ENCODE measurements at places on chromosomes 1 and 21. TPM values are rescaled to one million over a fixed set of nuclear protein-coding genes. Genes with fewer than 3 reads are reported as not detected.

The SPRR4 gene
- total RNA-seq, result not detected

DNA sequence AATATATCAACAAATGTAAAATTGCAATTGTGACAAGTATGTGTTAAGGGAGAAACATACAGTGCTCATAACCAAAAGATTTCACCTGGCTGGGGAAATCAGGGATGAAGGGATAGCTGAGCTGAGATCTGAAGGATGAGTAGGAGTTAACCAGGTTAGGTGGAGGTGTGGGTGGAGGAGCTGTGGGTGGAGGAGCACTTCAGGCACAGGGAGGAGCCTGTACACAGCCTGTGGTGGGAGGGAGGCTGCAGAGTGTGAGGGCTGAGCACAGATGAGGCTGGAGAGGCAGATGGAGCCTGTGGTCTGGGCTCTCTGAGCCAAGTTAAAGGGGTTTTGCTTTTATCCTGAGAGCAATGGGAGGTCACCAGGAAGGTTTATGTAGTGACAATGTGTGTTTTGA, 111.9 kb downstream of the XCL2 start:
- DNase-seq, result no peak

DNA sequence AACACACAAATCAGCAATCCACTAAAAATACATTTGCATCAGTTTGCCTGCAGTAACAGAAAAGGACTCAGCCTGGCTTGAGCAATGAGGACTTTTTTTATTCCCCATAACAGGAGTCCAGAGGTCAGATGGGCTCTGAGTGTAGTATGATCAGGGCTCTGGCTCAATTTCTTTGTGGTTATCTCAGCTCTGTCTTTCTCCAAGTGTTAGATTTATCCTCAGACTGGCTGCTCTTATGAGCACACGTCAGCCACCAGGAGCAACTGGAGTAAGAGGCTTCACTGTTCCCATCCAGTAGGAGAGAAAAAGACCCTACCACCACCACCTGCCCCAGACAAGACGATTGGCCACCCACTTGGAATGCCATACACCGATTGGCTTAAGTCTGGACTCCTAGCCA, 36.2 kb upstream of the KLHDC7A start:
- no peak for DNase-seq

GRCh38 chr1:63773815-63774616, at the start of gene ROR1:
ROR1 (plus strand) TSS chr1:63774017.
- DNase-seq, result peak; percentile 89

- DNase-seq, result no peak
Observed at GRCh38 chr1:9737057-9737456, 85.5 kb downstream of the PIK3CD start.

DNA sequence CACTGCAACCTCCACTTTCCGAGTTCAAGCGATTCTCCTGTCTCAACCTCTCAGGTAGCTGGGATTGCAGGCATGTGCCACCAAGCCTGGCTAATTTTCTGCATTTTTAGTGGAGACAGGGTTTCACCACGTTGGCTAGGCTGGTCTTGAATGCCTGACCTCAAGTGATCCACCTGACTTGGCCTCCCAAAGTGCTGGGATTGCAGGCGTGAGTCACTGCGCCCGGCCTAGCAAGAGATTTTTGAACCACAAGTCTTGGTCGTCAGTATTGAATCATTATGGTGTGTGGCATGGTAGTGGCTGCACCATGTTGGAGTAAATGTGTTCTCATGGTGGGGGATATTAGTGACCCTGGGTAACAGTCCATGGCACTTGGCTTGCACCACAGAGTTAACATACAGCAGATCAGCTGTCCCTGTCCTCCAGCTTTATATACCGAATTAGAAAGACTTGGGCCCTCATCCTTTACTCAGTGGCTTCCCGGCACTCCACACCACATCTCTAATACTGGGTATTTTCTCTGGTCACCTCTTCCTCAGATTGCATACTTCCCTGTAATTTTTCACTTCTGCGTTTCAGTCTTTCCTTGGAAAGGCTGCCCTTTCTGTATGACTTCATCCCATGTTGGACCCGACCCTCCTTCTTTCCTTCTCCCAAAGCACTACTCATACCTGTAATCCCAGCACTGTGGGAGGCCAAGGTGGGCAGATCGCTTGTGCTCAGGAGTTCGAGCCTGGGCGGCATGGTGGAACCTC, 25.1 kb downstream of the AK4 start:
- DNase-seq, result no peak

GRCh38 chr21:41429925-41430491, 4.0 kb downstream of the MX1 start:
- DNase-seq, result no peak

DNA sequence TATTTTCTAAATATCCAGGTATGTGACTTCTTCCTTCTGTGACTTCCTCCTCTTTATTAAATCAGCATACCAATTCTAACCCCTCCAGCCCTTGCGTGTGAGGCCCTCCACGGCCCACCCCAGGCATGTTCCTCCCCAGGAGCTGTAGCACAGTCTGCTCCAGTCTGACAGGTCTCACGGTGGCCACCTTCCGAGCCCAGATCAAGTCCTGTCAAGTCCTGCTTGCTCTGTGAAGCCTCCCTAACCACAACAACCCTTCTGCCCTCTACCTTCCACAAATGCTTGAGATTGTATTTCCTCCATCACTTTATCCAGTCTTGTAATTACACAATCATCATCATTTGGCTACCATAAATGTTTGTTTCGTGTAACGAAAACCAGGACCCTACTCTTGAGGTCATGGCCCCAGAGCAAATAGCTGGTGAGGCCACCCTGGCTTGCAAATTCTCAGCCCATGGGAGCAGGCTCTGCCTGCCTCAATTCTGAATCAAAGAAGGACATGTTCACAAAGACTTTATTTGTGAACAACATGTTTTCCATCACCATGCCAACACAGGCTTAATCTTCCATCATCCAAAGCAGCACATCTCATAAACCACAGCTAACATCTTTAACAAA, 33.0 kb upstream of the S100A7 start:
- no peak for DNase-seq

DNA sequence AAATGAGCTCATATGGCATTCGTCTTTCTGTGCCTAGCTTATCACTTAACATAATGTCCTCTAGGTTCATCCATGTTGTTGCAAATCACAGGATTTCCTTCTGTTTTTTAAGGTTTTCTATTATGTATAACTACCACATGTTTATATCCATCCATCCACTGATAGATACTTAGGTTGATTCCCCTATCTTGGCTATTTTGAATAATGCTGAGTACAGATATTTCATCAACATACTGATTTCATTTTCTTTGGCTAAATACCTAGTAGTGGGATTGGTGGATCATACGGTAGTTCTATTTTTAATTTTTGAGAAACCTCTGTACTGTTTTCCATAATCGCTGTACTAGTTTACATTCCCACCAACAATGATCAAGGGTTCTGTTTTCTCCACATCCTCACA, 45.0 kb downstream of the GORAB start:
- DNase-seq, result no peak
